ENCODE measurements at places on chromosomes 4 and X. TPM values are rescaled to one million over a fixed set of nuclear protein-coding genes. Genes with fewer than 3 reads are reported as not detected.

Gene AMTN
- not detected for total RNA-seq

Gene HPRT1
- 125 TPM for total RNA-seq

DNA sequence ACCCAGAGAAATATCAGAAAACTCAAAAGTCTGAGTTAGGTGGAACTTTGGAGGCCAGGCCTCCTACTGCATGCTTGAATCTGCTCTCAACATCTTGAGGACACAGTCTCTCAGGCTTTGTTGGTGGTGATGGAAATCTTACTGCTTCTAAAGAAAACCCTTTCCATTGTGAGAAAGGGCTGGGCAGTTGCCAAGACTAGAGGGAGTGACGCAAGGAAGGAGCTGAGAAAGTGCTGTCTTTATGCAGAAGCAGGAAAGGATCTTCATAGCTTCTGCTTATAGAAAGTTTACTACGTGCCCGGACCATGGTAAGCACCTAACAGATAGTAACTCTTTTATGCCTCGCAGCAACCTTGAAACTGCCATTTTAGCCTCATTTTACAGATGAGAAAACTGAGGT lies 2.4 kb upstream of the CRMP1 start:
- DNase-seq = no peak

GRCh38 chr4:100843910-100844309 lies 326.1 kb upstream of the EMCN start:
- DNase-seq = no peak

DNA sequence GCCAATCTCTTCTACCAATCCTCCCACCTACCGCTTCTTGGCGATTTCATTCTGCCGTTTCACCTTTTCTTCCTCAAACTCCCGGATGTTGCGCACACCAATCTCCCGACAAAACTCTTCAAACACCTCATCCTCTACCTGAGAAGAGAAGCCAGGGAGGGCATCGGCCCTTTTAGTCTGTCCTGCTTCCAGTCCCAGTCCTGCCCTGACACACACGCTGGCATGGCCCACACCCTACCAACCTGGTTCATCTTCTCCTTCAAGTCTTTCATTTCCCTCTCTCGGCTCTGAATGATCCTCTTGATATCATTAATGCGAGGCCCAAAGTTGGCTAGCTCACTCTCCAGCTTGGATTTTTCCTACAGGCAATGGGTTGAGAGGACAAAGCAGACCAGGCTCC lies 18.9 kb downstream of the SMC1A start:
- no peak for DNase-seq

DNA sequence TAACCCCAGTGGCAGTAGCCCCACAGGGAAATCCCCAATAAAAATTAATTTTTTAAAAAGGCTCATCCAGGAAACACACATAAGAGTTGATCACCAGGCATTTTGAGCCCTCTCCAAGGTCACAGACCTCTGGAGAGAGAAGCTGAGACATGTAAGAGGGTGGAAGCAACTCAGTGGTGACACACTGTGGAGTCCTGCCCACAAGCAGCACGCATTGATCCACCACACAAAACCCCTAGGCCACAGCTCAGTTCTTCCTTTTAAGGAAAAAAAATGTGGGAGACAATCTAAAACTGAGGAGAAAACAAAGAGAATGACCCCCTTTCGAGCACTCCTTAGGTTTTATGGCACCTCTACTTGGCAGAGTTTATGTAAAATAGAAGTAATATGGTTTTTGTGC lies 71.7 kb upstream of the S100G start:
- DNase-seq = no peak

DNA sequence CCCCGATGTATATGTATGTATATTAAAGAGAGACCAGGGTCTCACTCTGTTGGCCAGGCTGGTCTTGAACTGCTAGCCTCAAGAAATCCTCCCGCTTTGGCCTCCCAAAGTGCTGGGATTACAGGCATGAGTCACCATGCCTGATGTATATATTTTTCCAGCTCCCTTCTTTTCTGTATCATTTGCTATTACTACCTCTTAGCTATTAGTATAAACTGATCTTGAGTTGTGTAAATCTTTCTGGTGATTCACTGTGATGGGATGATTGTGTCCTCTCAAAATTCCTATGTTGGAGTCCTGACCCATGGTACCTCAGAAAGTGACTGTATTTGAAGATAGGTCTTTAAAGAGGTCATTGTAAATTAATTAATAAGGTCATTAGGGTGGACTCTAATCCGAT lies 53.1 kb downstream of the HPRT1 start:
- no peak for DNase-seq

- DNase-seq = no peak
These were observed 34.4 kb upstream of the GK2 start for GRCh38 chr4:79442422-79442821.

- DNase-seq = peak; percentile 46
These were observed 8.6 kb upstream of the PDHA1 start for GRCh38 chrX:19334945-19335626.

DNA sequence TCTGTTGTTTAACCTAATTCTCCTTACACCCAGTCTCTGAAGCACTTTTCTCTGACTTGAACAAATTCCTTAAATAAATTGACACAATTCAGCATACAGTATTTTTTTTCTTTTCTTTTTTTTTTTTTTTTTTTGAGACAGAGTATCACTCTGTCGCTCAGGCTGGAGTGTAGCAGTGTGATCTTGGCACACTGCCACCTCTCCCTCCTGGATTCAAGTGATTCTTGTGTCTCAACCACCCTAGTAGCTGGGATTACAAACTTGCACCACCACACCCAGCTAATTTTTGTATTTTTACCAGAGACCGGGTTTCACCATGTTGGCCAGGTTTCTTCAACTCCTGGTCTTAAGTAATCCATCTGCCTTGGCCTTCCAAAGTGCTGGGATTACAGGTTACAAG lies 1498.1 kb upstream of the PCDH10 start:
- peak; percentile 51 for DNase-seq

GRCh38 chrX:133415276-133416105 lies at the start of gene GPC4:
Gene GPC4, minus strand, starts transcription at chrX:133415489. Its CDS starts 524 bp downstream, at chrX:133414965.
- peak; percentile 74 for DNase-seq

DNA sequence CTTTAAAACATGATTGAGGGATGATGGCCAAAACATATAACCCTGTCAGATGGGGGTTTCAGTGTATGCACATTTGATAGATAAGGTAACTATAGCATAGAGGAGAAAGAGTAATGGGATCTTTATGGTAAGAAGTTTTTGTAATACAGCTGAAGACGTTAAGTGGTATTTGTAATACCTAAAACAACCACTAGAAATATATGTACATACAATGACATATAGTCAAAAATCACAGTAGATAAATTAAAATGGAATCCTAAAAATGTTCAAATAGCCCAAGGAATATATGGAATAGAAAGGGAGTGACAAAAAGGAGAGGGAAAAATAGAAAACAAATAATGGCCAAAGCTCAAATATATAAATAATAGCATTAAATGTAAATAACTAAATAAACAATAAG lies 371.3 kb upstream of the FSTL5 start:
- DNase-seq = no peak
